Mucosa of descending colon (tissue), 3 donors: ENCODE measurements at places on chromosomes 2 and 18. TPM values are rescaled to one million over a fixed set of nuclear protein-coding genes. Genes with fewer than 3 reads are reported as not detected.

DNA sequence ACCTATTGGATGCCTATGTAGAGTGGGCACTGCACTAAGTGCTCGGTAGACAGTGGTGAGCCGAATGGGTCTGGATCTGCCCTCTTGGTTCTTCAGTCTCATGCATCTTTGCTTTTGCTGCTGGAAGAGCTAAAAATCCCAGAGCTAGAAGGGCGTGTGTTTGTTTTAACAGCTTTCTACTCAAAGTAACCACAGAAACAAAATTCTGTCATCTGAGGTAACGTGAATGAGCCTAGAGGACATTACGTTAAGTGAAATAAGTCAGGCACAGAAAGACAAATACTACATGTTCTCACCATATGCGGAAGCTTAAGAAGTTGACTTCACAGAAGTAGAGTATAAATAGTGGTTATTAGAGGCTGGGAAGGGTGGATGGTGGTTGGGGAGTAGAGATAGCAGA is 119.8 kb downstream of the PLB1 start:
- no peak for DNase-seq

Gene RGPD3
- 0.07 TPM for total RNA-seq

Gene POTEJ
- not detected for total RNA-seq

GRCh38 chr18:66550366-66550765 is 53.5 kb downstream of the CDH19 start:
- no peak for DNase-seq

DNA sequence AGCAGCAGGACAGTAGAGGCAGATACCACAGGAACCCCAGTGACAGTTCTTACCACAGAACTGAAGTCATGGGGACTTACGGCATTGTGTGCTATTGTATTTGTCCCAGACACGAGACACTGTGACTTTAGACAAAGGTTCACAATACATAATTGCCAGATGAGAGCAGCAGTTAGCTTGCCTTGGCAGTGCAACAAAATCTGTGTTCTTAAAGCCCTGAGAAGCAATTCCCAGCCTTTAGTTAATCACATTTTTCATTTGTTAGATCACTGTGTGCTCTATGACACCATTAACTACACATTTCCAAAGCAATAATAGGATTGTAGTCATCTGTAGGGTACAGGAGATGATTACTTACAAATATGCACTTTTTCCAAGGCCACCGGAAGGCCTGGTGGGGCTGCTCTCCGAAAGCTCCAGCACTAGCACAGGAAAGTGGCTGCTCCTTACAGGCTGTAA is 97.5 kb upstream of the LDLRAD4 start:
- DNase-seq = no peak

DNA sequence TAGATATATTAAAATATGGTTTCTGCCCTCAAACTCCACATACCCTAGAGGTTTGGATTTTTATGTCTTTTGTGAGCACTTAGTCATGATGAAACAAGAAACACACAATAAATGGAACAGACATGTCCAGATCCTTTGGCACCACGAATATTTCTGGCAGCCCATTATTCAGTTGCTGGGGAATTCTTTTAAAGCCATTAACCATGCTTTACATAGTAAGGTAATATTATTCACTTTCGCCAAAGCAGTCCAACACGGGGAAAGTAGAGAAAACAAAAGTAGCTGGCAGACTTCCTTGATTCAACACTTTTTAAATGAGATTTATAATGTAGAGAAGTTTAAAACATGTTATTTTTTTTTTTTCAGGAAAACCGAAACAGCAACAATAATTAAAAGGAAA is 235.4 kb downstream of the PIEZO2 start:
- no peak for DNase-seq

Gene HES6
- total RNA-seq = 21.9 TPM

DNA sequence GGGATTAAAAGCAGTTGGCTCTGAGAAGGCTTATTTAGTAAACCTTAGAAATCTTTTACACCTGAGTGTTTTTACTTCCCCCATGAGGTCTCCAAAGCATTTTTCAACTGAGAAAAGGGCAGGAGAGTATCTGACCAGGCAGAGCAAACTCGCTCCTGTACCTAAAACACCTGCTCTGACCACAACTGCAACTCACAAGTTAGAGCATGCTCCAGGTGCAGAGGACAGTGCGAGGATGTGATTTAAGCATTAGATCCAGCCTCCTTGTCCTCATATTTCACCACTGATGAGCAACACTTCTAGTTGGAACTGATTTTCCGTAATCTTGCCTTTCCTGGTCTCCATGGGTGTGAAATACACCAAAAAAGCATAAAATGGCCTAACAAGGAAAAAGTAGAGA is 34.5 kb upstream of the TBC1D8 start:
- no peak for DNase-seq

Gene MAP2
- total RNA-seq = 2.3 TPM

GRCh38 chr2:142879151-142879550 is 1.7 kb downstream of the KYNU start:
- DNase-seq = no peak

DNA sequence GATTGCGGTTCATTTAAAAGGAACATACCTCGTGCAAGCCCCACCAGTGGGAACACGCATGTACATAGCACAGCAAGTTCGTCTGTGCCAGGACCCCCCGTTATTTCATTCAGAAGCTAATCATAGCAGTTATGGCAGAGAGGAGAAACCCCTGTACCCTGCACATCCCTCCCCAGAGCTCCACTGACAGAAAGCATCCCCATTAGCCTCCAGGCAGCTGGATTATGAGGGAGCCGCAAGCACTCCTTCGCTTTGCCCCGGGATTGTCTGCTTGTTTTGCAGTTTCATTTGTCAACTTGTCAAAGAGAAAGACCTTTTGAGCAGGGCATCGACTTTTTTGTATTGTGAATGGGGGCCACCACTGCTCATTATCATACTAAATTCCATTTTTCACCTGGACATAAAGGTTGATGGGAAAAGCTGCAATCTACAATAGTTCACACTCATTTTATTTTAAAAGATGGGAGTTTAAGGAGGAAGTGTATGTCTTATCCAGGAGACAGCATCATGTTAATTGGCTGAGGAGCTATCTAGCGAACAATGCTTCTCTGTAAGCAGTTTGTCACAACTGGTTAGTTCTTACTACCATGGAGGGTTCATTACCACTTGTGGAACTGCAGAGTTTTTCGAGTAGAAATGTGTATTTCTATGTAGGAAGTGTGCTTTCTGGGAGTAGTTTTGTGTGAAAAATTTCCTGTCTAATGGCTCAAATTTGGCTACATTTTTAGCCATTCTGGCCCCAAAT is 255.3 kb downstream of the THSD7B start:
- DNase-seq = no peak

GRCh38 chr2:223270548-223270947 is 218.6 kb downstream of the KCNE4 start:
- DNase-seq = no peak

GRCh38 chr2:237720957-237721356 is 77.6 kb upstream of the RBM44 start:
- no peak for DNase-seq

- DNase-seq = no peak
These were observed 466.6 kb upstream of the ETAA1 start for GRCh38 chr2:66930339-66931220.

Gene ARHGEF4
- total RNA-seq = 1.5 TPM

- peak; percentile 4 for DNase-seq
These were observed 257.0 kb upstream of the GYPC start for GRCh38 chr2:126399001-126399400.

DNA sequence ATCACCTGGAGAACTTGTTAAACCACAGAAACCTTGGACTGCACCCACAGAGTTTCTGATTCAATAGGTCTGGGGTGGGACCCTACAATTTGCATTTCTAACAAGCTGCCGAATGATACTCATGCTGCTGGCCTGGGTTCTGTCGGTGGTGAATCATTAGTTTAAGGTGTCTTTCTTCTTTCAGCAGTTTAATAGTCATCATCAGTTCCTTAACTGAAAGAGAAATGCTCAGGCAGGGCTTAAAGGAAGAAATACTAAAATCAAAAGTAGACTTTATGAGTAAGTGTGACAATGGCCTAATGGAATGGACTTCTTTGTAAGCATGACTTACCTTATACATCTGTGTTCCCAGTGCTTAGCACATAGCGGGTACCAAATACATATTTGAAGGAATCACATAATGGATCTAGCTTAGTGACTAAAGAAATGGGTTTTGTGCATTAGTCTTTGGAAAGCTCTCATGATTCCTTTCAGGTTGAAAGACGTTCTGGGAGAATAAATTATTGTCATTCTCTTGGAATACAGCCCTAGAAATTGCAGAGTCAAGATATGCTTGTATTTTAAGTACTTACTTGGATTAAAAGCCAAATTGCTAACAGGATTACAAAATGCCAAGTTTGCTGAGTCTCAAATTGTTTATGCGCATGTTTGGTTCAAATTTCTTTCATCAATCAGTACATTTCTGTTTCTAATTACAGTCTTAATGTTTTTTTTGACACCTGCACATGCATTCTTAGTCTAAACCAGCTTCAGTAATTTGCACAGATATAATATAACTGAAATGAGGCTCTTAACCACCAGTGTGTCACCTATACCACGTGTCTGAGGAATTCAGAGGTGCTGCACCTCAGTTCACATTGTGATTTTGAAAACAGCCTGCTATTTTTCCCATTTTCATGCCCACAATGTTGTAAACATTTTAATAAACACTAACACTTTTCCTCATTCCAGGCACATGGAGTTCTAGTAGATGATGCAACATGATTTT is 220.3 kb upstream of the NRP2 start:
- DNase-seq = no peak

DNA sequence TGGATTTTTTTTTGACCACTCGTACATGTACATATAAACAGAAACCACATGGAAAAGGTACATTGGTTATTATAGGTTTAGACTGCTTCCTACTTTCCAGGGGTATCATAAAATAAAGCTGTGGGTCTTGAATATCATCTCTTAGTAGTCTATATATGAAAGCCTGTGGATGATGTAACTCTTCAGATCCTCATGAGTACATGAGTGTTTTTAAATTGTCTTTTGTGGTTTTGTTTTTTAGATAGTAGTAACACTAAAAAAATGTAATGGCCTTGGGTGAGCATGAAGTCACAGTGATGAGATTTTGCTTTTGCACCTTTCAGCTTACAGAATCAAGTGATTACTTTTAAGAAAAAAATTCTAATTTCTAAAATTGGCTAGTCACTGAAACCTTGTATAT is 80.2 kb downstream of the RAB3GAP1 start:
- DNase-seq = no peak

Gene ATP6V1B1
- total RNA-seq = not detected

GRCh38 chr2:59082657-59083056 is 841.5 kb upstream of the FANCL start:
- DNase-seq = no peak

- DNase-seq = no peak
These were observed 25.4 kb downstream of the MPHOSPH10 start for GRCh38 chr2:71155846-71156245.

- DNase-seq = no peak
These were observed 568.1 kb upstream of the ZNF804A start for GRCh38 chr2:184030245-184030644.

DNA sequence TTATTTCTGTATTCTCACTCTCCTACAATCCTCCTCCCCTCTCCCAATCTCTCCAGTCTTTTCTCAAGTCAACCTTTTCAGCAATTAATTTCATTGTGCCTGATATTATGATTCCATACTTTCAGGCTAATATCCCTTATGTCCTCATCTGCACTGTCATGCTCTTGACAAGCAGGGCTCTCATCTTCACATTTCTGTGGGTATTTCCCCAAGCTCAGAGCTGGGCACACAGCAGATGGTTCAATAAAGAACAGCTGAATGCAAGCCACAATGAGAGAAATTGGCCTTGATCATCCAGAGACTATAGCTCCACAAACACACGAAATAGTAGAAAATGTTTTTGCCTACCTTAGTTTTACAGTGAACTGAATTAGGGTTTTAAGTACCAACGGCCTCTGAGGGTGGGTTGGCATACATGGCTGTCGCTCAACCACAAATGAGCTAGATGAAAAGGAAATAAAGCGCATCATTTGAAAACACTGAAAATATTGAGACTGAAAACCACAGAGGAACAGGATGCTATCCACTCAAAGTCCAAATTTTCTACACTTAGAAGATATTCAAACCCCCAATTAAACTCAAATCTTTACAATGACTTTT is 47.5 kb upstream of the STAT1 start:
- no peak for DNase-seq

Gene CTIF
- 13.2 TPM for total RNA-seq

GRCh38 chr2:129324349-129324748 is 655.1 kb upstream of the RAB6C start:
- DNase-seq = no peak

DNA sequence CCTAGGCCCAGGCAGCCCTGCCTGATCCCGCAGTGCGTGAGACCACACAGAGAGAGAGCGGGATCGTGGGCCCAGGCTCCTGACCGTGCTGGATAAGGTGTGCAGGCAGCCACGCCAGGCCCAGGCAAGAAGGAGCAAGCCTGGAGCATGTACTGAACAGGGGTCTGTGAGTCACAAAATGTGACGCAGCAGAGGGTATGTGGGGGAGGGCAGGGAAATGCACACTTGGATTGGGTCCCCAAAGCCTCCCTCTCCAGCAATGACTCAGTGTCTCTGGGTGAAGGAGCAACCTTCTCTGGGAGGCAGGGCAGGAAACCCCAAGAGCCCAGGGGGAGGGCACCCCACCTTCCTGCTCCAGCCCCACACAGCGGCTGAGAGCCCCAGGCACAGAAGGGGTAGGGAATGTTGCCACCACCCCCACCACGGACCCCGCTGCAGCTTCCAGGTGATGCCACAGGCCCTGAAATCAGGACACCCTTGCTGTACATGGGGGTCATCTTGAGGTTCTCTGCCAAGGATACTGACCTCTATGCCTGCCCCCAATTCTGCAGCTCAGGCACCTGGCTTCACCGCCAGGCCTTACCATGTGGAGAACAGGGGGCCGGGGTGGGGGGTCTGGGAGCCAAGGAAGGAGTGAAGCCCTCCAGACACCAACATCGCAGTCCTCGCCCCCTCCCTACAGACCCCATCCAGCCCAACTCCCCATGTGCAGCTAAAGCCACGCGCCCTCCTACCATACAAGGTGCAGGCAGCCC is 1.3 kb upstream of the GPC1 start:
- peak; percentile 60 for DNase-seq

GRCh38 chr2:231050018-231050901 is 6.4 kb upstream of the PSMD1 start:
- peak; percentile 87 for DNase-seq

Gene SPATA3
- total RNA-seq = not detected
